Placental pericyte (primary cell): ENCODE measurements at places on chromosomes 12 and 14. TPM values are rescaled to one million over a fixed set of nuclear protein-coding genes. Genes with fewer than 3 reads are reported as not detected.

OTOGL gene
- total RNA-seq, result under 0.01 and 0.14 TPM in 2 replicates

CCDC184 gene
- 0.29 and 1.1 TPM in 2 replicates for total RNA-seq

TGFB3 gene
- 7.9 and 15.8 TPM in 2 replicates for total RNA-seq

OR4Q2 gene
- total RNA-seq, result not detected in 2 replicates

MYL2 gene
- total RNA-seq, result not detected in 2 replicates

NANOG gene
- total RNA-seq, result under 0.01 and 0.14 TPM in 2 replicates

TAS2R13 gene
- total RNA-seq, result 1.8 and 3.1 TPM in 2 replicates

ERP27 gene
- 0.29 TPM in 1 of 2 replicates, not detected in the other for total RNA-seq

RPL10L gene
- total RNA-seq, result not detected in 2 replicates

KTN1 gene
- total RNA-seq, result 143 and 148 TPM in 2 replicates

OR6J1 gene
- total RNA-seq, result not detected in 2 replicates

SUOX gene
- 5.9 and 17.3 TPM in 2 replicates for total RNA-seq
